ENCODE measurements at places on chromosomes 16 and 17.

GRCh38 chr17:60514053-60514452, 12.0 kb downstream of the APPBP2 start:
- DNase-seq = no peak

DNA sequence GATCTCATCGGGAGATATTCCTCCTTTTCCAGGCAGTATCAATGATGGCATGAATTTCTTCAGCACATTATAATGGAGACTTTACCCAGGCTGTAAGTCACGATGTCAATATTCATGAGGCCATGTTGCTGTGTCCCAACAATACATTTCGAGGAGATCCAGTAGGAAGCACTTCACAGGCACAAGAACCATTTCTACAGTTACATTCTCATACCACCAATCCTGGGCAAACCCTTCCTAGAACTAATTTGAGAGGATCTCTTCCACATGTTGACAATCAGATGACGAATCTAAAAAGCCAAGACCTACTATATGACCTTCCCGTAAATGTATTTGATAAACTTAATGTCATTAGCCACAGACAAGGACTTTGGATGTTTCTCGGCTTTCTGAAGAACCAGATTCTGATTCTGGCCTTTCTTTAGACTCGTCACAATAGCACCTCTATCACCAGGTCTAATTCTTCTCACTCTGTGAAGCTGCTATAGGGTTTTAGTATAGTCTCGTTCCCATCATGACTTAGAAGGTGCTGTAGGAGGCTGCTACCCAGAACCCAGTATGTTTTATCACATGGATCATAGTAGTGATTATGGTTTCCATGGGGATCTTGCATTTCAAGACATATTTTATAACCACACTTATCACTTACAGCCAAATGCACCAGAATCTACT, 40.2 kb downstream of the C16orf87 start:
- DNase-seq = no peak

GRCh38 chr16:10013364-10013763, 168.9 kb downstream of the GRIN2A start:
- no peak for DNase-seq

- peak; percentile 48 for DNase-seq
These were observed 2.4 kb downstream of the OSGIN1 start for GRCh38 chr16:83955218-83956130.

- DNase-seq = no peak
These were observed 17.8 kb downstream of the SNN start for GRCh38 chr16:11685844-11686618.

DNA sequence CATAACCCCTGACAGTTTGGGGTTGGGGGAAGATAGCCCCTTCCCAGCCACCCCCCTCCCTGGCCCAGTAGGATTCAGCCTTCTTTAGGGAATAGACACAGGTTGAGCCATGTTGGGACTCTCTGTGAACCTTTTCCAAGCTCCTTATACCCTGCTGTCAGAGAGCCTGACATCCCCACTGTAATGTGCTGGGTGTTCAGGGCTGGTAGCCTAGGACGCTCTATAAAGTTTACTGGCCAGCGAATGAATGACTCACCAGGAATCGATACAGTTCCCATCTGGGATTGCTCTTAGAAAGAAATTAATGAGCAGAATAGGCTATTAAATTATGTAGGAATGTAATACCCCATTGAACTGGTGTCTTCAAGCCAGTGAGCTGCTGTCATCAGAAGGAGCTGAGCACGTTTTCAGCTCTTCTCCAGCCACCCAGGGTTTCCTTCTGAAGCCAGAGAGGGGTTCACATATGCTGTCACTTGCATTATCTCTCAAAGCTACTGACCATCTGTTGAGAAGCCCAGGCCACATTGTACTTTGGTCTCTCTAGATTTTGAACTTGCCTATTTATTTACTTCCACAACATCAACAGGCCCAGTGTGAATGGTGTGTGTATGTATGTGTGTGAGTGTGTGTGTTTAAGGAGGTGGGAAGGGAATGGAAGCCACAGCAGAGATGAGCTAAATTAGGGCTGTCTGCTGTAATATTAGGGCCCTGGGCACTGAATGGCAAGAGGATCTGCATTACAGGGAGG, 64.9 kb downstream of the SPACA3 start:
- DNase-seq = no peak

DNA sequence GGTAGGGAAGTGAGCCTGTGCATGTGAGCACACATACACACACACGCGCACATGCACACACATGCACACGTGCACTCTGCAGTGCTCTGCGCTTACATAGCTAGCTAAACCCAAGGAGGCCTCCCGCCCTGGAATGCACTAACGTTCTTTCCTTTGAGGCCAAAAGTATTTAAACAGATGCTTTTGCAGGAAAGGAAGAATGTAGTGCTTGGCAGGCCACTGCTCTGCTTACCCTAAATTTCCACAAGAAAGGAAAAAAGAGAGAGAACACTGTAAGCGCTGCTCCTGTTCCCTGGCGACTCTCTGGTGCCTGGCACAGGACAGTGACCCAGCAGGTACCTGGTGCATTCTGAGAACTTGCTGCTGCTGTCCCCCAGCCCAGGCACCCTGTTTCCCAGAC, 31.3 kb upstream of the MRPS23 start:
- peak; percentile 93 for DNase-seq
